ENCODE measurements at places on chromosomes 1 and 21.

DNA sequence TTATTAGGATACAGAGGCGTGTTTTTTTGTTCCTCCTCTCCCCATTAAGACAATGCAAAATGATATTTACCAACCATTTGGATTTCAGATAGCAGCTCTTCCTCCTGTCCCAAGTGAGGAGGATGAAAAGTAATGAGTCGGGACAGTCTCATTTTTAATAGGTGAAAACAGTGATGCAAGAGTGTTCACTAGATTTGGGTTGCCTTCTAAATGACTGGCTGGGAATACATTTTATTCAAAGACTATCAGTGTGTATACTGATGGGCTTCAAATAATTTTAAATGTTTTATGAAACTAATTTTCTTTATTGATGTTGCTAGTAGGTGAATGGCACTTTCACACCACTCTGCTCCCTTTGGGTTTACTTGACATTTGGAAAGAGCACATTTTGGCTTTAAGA, 2.1 kb downstream of the RCOR3 start:
- DNase-seq = no peak

- no peak for DNase-seq
Observed at GRCh38 chr1:94205639-94206038, 31.7 kb downstream of the ARHGAP29 start.

DNA sequence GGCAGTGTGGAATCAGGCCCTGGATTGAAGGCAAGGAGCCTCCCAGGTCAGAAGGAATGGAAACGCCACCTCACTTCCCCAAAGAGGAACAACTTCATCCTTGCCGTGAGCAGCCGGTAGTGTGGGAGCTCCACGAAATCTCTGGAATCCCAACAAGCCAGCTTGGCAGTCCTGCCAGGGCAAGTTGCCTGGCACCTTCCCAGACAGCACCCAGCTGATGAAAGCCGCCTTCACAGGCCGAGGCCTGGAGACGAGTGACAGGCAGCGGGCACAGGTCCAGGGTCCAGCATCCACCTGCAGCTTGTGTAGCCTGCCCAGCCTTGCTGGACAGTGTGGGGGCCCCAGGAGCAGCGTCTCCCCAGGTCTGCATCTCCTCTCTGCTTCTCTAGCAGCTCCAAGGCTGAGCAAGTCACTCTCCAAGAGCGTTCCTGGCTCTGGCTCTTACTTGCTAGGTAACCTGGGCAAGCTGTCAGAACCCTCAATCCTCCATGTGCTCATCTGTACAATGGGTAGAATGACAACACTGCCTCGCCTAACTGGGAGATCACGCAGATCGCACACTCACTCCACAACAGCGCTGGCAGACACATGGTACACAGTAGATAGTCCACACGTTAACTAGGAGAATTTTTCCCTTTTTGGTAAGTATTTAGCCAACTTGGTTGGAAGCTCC, 43.0 kb downstream of the ACOT7 start:
- no peak for DNase-seq

DNA sequence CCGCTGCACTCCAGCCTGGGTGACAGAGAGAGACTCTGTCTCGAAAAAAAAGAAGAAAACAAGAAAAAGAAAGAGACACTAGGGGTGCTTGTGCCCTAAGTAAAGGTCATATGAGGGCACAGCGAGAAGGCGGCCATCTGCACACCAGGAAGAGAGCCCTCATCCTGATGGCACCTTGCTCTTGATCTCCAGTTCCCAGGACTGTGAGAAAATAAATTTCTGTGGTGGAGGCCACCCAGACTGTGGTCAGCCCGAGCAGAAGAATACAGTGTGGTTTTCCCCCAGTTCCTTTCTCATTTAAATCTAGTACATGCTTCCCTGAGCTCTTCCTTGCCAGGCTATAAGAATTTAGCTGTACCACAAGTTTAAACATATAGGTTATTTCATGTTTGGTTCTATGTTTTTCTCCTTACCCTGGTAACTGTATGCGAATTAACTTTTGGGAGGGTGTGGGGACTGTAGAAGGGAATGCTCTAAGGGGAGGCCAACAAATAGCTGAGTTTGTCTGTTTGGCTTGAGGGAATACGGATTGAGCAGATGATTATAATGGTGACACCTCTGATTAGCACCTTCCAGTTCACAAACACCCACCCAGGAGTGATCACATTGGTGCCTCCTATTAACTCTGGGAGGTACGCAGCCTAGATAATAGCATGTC, 119.6 kb upstream of the ERRFI1 start:
- no peak for DNase-seq

DNA sequence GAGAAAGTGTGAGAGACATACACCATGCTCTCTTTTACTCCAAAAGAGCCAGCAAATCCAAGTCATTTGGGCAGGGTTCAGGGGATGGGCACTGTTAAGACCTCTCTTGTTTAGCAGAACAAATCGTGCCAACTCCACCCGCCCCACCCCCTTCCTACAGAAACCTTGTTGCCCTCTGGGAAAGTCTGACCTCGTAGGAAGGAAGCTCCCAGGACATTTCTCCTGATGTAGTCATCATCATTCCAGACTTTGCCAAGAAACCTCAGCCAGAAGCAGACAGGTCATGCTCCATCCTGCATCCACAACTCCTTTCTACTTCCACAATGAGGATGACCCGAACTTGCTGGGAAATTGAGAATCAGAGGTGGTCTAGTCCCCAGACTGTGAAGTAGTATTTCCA, 57.7 kb downstream of the UBE2T start:
- DNase-seq = peak; percentile 89

GRCh38 chr1:231750818-231751362, 124.3 kb downstream of the DISC1 start:
- no peak for DNase-seq

DNA sequence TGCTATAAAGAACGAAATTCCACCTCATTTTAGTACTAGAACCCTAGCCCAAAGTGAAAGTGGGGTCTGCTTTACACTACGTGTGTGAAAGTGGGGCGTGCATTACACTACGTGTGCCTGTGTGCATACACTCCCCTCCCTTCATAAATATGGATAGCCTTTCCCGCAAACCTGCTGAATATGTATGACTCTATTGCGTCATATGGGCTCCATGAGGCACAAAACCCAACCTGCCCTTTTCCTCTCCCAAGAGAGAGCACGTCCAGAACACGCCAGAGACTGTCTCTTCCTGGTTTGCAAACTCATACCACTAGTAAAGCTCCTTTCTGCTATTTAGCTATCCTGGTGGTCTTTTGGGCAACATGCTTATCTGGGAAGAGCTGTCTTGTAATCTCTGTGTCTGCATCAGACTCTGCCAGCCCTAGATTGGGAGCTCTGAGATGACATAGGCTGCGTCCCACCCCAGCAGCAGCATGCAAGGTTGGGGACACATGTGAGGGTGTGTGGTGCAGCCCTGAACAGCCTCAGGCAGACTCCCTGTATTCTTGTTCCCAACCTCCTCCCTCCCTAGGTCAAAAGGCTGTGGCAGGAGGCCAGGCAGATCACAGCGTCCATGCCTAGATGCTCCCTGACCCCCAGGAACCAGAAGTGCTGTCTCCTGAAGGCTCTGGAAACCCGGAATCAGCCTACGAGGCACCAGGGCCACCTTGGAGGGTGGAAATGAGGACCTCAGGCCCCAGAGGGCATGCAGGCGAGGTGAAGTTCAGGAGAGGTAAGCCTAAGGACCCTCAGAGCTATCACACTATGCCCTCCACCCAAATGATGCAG, 12.3 kb upstream of the PADI1 start:
- peak; percentile 74 for DNase-seq

DNA sequence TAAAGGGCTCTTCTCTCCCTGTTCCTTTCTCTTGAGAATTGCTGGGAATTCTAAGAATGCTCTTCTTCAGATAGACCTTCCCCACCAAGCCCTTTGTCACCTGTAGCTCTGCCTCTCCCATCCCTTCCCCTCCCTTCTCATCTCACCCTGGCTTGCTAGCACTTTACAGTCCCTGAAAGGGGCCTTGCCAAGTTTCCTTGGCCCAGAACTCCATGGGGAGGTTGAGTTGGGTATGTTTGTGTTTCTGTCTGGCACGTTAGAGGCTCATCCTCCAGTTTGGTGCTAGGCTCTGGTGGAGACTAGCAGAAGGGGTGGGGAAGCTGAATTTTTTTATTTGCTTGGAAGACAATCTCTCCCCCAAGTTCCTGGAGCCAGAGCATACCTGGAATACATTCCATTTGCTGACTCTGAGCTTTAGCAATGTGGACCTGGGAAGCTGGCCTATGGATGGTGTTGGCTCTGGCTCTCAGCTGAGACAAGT, 4.9 kb downstream of the CGN start:
- peak; percentile 91 for DNase-seq

DNA sequence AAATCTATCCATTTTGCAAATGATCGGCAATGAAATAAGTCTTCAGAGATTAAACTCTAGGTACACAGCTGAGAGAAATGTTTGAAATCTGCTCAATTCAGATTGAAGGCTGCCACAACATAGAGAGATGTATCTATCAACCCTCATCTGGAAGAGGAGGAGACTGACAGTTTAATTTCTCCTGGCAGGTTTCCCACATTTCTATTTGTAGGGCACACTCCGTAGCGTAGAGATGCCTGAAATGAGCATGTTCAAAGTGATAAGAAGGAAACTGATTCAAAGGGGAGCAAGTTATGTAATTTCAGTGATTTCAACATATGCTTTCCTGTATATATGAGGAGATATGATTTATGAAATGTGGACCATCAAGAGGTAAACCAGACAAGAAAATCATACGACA, 44.1 kb downstream of the NIBAN1 start:
- no peak for DNase-seq

DNA sequence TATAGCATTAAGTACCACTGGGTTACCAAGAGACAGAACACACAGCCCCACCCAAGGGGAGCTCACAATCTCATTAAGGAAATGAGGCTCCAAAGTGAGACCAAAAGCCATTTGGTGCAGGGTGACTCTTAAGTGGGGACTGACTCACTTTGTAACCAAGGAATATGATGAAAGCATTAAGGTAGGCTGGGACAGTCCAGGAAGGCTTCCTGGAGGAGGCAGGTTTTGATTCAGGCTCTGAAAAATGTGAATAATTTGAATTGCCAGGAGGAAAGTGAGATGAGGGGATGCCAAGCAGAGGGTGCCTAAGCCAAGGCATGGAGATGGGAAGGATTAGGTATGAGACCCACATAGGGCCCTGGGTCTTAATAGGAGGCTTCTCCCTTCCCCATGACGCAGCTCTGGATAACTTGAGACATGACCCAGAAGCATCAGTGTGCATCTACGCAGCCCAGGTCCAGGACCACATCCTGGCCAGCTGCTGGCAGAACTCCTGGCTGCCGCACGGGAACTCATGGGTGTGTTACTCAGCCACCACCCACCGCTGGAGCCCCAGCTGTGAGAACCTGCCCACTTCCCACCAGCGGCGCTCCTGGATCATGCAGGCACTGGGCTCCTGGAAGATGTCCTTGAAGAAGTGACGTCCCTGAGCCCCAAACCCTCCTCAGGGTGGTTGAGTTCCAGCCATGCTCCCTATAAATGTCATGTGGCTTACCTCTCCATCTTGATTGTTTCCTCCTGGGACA, 5.9 kb upstream of the TTC4 start:
- DNase-seq = no peak

DNA sequence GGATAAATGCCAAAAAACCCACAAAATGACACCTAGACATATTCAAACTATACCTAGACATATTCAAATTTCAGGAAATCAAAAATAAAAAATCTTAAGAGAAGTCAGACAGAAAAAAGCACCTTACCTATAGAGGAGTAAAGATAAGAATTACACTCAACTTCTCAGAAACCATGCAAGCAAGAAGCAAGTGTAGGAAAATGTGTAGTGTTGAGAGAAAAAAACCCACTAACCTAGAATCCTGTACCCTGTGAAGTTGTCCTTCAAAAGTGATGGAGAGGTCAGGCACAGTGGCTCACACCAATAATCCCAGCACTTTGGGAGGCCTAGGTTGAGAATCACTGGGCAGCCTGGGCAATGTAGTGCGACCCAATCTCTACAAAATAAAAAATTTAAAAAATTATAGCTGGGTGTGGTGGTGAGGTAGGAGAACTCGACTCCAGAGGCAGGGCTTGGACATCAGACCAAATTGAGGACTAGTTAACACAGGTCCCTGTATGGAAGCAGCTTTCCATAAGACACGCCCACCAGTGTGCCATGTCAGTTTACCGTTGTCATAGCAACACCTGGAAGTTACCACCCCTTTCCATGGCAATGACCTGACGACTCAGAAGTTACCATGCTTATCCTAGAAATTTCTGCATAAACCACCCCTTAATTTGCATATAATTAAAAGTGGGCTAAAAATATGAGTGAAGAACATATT, 20.7 kb downstream of the PDIK1L start:
- DNase-seq = no peak

DNA sequence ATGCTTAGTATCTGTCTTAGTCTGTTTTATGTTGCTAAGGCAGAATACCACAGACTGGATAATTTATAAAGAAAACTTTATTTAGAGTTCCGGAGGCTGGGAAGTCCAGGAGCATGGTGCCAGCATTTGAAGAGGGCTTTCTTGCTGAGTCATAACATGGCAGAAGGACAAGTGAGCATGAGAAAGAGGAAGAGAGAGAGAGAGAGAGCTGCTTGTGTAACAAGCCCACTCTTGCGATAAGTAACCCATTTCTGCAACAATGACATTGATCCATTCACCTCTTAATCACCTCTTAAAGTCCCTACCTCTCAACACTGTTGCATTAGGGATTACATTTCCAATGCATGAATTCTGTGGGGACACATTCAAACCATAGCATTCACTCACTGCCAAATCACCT, 11.7 kb upstream of the MYOCOS start:
- peak; percentile 71 for DNase-seq

DNA sequence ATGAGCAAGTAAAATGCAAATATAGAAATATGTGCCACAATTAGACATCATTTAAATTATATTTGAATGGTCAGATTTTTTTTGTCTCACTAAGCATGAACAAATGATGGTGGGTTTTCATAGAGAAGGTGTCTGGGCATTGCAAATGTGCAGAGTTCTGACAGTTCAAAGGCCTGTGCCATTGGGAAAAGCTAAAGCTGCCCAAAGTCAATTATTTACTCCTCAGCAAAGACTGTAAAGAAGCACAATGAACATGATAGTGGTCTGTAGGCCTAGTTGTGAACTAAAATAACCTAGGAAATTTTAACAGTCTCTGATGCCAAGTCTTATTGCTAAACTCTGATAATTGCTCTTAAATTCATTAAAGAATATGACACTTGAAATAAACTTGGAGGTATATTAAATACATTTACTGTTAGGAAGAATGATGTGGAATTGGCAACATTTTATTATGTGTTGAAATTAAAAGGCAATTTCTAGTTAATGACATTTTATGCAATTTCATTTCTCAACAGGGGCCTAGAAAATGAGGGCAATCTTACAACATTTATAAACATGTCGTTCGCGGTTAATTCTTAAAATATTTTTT, 874.3 kb upstream of the ADAMTS5 start:
- no peak for DNase-seq
